ENCODE measurements at places on chromosomes 7 and 10. TPM values are rescaled to one million over a fixed set of nuclear protein-coding genes. Genes with fewer than 3 reads are reported as not detected.

DNA sequence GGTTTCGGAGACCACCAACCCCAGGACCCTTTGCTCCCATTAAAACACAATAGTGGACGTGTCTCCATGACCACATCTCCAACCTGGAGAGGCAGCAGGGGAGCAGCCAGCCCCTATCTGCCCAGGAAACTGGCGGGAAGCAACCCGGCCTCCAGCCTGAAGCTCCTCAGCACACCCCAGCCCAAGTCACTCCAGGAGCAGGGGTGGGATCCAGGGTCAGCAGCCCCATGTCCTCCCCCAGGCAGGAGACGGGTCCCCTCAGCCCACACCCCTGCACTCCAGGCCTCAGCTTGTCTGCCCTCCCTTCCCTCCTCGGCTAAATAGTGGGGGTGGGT is 601 bp downstream of the ADAM8 start:
- no peak for DNase-seq

The AVL9 gene
- total RNA-seq, result 30.2 TPM

- DNase-seq, result no peak
Measured at GRCh38 chr7:145986248-145986874, 130.2 kb upstream of the CNTNAP2 start.

- no peak for DNase-seq
Measured at GRCh38 chr7:130909881-130910672, 176.1 kb upstream of the KLF14 start.

The AS3MT gene
- 4.2 TPM for total RNA-seq

The CCDC201 gene
- total RNA-seq, result not detected
